ENCODE measurements at places on chromosomes 7 and 10. TPM values are rescaled to one million over a fixed set of nuclear protein-coding genes. Genes with fewer than 3 reads are reported as not detected.

The CDC14C gene
- polyA plus RNA-seq: 0.09 TPM

The PPIA gene
- polyA plus RNA-seq: 1,866 TPM

The GJD4 gene
- not detected for polyA plus RNA-seq

The FKBP6 gene
- not detected for polyA plus RNA-seq

The LEP gene
- polyA plus RNA-seq: 5.3 TPM

The SAMD8 gene
- 12.0 TPM for polyA plus RNA-seq

The CLEC2L gene
- 0.08 TPM for polyA plus RNA-seq

The HOXA6 gene
- 4.4 TPM for polyA plus RNA-seq

The UCMA gene
- polyA plus RNA-seq: not detected

The PDZD7 gene
- 0.46 TPM for polyA plus RNA-seq

The HOXA3 gene
- polyA plus RNA-seq: 11.4 TPM

The HOXA11 gene
- 39.1 TPM for polyA plus RNA-seq

DNA sequence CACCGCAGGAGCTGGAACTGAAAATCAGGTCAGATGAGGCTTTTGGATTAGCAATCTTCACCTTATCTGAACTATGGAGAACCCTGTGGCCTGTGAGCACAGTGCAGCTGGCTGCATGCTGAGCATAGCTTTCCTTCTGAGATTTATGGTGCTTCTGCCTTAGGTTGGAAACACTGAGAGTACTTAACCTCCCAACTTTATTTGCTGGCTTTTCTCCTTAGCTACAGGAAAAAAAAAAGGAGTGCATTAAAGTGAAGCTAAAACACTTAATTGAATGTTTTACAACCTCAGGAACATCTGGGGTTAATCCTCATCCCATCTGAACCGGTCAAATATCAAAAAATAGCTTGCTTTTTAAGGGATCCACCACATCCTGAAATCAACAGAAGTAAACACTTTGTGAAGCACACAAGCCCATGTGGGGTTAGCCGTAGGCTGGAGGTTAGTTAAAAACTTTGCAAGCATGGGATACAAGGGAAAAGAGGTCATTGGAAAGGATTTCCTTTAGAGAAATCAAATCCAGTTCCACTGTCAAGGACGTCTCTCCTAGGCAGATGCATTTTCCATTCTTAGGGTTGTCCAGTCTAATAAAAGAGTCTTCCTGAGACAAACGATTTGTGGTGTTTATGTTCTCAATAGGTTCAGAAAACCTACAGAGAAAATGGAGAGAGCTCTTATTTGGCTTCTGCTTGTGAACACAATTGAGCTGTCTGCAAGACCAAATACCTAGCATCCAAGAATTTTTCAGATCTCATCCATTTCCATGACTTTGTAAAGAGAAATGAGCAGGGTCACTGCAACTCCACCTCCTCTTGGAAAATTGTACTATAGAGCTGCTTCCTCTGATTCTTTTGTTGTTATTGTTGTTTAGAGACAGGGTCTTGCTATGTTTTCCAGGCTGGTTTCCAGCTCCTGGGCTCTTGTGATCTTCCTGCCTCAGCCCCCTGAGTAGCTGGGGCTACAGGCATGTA, 470.4 kb upstream of the IGFBP3 start:
- DNase-seq: peak; percentile 46

- no peak for DNase-seq
These were observed 41.1 kb upstream of the HNRNPH3 start for GRCh38 chr10:68290736-68291135.

GRCh38 chr7:29243910-29244655, 49.5 kb downstream of the CHN2 start:
- DNase-seq: no peak

DNA sequence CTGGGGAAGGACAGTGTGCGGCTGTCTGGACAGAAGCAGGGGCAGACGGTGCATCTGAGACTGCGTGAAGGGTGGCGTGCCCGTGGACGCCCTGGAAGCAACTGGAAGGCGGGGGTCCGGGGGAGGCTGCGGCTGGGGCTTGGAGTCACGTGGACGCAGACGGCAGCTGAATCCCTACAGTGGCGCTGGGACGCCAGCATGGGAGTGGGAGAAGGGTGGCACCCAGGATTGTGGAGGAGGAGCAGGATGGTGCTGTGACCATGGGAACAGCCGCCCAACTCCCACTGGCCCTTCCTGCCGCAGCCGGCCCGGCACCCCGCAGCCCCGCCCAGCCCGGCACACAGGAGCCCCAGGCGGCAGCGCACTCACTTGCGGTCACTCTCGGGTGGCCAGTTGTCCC, 9.7 kb downstream of the INTS1 start:
- DNase-seq: no peak

- DNase-seq: no peak
These were observed 22.7 kb downstream of the DHTKD1 start for GRCh38 chr10:12091421-12091820.

DNA sequence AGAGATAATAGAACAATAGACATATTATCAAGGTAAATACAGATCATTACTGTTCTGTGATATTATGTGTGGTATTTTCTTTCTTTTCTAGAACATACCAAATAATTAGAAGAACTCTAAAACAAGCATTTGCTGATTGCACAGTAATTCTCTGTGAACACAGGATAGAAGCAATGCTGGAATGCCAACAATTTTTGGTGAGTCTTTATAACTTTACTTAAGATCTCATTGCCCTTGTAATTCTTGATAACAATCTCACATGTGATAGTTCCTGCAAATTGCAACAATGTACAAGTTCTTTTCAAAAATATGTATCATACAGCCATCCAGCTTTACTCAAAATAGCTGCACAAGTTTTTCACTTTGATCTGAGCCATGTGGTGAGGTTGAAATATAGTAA, 185.5 kb downstream of the CFTR start:
- no peak for DNase-seq

DNA sequence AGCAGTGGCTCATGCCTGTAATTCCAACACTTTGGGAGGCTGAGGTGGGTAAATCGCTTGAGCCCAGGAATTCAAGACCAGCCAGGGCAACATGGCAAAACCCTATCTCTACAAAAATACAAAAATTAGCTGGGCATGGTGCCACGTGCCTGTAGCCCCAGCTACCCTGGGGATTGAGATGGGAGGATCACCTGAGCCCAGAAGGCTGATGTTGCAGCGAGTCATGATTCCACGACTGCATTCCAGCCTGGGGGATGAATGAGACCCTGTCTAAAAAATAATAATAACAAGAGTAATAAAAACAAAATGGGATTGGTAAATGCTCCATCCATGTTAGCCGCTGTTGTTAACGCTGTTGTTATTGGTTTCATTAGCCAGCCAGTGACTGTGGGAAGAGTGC, 1.3 kb upstream of the HKDC1 start:
- DNase-seq: no peak

DNA sequence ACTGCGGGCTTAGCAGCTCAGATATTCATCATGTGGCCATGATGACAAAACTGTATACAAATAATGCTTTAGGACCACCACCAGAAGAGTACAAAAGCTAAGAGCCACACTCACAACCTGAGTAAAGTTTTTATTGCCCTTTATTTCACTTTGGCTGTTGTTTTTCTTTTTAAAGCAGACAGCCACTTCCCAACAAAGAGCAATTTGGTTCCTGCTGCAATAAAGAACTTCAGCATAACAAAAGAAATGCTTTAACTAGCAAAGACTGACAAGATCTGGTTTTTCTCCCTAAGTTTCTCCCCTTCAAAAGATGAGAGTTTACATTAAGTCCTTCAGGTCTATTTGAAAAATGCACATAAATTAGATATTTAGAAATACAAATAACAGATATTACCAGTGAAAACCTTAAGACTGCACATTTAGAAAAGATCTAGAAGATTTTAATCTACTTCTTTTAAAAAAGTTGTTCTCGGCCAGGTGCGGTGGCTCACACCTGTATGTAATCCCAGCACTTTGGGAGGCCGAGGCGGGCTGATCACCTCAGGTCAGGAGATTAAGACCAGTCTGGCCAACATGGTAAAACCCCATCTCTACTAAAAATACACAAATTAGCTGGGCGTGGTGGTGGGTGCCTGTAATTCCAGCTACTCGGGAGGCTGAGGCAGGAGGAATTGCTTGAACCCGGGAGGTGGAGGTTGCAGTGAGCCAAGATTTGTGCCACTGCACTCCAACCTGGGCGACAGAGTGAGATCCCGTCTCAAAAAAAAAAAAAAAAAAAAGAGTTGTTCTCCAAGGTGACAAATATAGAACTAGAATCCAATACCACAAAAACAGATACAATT, 59.4 kb downstream of the WAPL start:
- no peak for DNase-seq

- DNase-seq: no peak
These were observed 672.2 kb upstream of the LRRN3 start for GRCh38 chr7:110418659-110419280.

GRCh38 chr10:97037365-97038361, 148.1 kb downstream of the SLIT1 start:
- DNase-seq: peak; percentile 49

- no peak for DNase-seq
These were observed 344.5 kb downstream of the PCLO start for GRCh38 chr7:82818171-82818570.

GRCh38 chr10:74738052-74738451, 88.3 kb upstream of the KAT6B start:
- no peak for DNase-seq

DNA sequence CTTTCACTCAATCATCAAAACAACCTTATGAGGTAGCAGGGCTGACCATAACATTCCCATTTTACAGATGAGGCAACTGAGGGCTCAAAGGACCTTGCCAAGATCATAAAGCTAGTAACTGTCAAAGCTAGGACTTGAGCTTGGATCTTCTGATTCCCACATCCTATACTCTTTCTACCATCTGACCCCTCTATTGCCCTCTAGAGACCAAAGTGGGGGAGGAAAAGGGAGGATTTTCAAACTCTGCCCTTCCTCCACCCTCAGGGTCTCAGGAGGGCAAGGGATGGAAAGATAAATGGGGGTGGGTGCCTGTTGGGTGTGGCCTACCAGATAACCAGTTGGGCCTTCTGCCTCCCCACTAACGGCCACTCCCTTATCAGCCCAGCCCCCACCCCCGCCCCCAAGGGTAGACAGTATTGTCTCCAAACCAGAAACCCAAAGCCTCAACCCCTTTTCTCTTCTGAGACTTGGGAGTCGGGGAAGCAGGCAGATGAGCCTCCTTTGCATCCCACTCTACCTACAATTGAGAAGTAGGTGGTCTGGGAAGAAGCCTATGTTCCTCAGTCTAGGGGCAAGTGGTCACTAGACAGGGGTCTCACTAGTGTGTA, 7.9 kb downstream of the LDB1 start:
- DNase-seq: no peak

- DNase-seq: no peak
These were observed 58.3 kb downstream of the MICALL2 start for GRCh38 chr7:1401011-1401410.

DNA sequence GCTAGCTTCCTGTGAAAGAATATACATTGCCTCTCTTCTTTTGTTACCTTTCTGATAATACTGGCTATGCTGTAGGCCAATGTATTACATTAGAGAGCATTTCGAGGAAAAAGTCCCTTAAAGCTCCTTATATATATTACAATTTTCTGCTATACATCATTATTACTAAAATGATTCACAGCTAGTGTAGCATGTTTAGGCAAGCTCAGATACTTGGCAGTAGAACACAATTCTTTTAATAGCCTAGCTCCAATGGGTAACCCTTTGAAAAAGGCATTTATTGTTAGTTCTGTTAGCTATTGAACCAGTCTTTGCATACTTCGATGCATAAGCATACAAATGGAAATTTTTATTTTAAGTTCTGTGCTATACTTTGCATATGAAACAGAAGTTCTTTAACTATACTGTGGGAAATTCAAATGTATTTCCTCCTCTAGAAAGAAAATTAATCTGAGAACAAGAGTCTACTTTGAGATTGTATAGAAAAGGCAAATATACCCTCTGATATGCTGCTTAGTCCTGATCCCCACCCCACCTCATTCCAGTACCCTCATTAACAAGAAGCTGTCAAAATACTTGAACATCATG, 55.6 kb upstream of the SKAP2 start:
- no peak for DNase-seq

GRCh38 chr7:134836447-134836846, 57.0 kb downstream of the CALD1 start:
- DNase-seq: no peak

GRCh38 chr7:136229790-136230189, 252.6 kb upstream of the MTPN start:
- no peak for DNase-seq

DNA sequence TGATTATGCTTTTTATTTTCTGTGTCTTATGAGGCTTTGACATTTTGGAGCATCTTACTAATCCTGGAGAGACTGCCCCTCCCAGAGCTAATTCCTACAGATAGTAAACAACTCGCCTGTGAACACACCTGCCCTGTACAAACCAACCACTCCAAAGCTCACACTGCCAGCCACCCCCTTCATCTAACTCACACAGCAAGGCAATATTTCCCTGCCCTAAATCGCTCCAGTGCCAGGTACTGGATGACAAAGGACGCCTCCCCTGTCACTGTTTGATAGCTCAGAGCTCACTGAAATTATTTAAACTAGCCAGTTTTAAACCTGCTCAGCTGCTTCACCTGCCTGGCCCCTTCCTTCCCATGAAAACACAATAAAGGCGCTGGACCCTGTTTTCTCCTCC, 535.1 kb upstream of the CELF2 start:
- DNase-seq: no peak

GRCh38 chr7:51198654-51199053, 118.0 kb downstream of the COBL start:
- no peak for DNase-seq

DNA sequence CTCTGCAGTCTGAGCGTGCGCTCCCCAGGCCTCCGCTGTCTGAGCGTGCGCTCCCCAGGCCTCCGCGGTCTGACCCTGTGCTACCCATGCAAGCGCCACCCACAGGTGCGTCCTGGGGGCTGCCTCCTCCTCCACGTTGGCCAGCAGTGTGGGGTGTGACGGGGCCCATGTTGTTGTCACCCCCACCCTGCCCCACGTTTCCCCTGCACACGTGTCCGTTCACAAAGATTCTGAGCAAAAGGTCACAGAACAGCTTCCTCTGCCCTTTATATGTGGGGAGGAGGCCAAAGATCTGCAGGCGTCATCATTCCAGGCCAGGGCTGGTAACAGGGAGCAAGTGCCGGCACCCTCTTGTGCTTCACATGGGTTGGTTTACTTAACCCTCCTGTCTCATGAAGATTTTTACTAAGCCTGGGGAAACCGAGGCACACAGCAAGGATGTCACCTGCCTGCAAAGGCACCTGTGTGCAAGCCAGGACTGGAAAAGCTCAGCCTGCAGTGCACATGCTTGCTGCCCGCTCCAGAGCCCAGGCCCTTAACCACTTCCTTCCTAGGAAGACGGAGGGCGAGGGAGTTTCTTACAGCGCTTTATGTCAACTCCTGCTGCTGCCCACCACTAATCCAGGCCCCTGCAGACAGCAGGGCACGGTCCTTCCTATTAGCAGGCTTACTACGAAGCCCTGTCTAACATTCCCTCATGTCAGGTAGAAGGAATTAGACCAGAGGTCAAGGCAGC, 4.8 kb downstream of the GPR146 start:
- DNase-seq: no peak
